AG04450 (cell line): ENCODE measurements at places on chromosomes 6 and 20.

- no peak for DNase-seq
Observed at GRCh38 chr6:145600299-145600698, 135.0 kb downstream of the EPM2A start.

- no peak for DNase-seq
Observed at GRCh38 chr6:21284166-21284565, 309.4 kb upstream of the SOX4 start.

GRCh38 chr6:160030103-160030502, 61.2 kb downstream of the IGF2R start:
- DNase-seq: peak; percentile 87

DNA sequence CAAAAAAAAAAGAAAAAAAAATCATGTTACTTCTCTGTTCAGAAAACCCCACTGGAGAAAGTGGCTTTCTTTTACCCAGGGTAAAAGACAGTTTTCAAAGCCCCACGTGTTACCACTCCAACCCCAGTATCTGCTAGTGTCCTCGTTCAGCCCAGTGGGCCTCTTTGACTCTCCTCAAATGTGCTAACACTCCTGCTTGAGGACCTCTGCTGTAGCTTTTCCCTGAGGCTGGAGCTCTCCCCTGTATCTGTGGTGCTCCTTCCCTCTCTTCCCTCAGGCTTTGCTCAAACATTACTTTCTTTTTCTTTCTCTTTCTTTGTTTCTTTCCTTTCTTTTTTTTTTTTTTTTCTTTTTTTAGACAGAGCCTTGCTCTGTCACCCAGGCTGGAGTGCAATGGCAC, 15.3 kb downstream of the SEC23B start:
- DNase-seq: no peak

DNA sequence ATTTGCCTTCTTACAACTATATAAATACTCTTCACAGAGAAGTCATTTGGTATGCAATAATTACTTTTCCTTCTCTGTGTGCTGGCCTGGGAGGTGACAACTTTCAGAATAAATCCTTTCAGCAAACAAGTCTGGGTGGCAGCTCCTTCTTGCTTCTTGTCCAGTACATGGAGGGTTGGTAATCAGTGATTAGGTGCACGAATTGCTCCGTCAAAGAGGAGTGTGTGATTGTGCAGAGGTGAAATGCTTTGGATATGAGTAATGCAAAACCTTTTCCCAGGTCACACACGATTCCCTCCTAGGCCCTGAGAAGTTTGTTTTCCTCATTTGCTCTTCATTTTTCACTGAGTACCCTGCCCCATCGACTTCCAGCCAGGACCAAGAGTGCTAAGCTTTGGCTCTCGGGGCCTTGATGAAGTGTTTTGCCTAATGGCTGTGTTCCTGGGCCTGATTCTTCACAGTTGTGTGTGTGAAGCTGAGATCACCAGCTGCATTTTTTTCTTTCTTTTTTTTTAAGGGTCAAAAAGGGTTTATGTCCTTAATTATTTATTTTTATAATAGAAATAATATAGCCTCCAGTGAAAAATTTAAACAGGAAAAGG, 216.5 kb downstream of the ZMYND8 start:
- DNase-seq: no peak
